Right renal cortex interstitium (tissue), 3 donors: ENCODE measurements at places on chromosomes 6 and 20. TPM values are rescaled to one million over a fixed set of nuclear protein-coding genes. Genes with fewer than 3 reads are reported as not detected.

The ADNP gene
- 138 TPM for polyA plus RNA-seq

- DNase-seq: peak; percentile 60
Observed at GRCh38 chr20:59580146-59580946, 24.0 kb upstream of the PHACTR3 start.

DNA sequence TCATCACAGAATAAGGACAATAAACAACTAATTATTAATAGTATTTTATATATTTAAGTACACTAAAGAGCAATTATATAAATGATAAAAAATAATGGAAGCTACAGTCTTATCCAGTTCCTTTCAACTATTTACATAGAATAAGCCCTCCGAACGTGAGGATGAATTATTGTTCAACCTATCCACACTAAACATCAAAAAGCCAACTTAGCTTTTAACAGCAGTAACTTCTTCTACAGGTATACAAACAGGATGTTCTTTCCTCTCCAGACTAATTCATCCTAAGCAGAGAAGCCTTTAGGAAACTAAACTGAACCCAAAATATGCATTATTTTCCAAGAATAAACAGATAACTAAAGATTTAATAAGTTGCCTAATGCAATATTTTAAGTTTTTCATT lies 2.3 kb downstream of the FKBP5 start:
- DNase-seq: no peak

- no peak for DNase-seq
Observed at GRCh38 chr6:106488494-106489370, 128.2 kb downstream of the CRYBG1 start.

DNA sequence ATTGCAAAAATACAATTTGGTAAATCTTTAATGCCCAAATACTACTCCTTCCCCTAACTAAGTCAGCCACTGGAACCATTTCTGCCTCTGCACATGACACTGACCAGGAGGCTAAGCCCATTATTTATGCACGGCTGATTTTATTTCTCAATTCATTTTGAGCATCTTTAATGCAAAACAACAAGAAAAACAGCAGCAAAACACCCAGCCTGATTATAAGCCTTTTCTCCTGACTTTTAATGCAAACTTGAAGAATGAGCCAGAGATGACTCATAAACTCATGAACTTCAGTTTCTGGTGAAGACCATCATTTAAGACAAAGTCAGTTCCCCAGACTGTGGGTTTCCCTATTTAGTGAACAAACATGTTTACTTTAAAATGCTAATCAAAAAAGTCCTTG lies 51.6 kb downstream of the CYP24A1 start:
- DNase-seq: no peak

GRCh38 chr6:5736016-5736738 lies 270.5 kb downstream of the NRN1 start:
- DNase-seq: no peak

- peak; percentile 90 for DNase-seq
Observed at GRCh38 chr6:37137201-37138090, 32.5 kb upstream of the PIM1 start.

The PXDC1 gene
- 19.3 TPM for polyA plus RNA-seq

DNA sequence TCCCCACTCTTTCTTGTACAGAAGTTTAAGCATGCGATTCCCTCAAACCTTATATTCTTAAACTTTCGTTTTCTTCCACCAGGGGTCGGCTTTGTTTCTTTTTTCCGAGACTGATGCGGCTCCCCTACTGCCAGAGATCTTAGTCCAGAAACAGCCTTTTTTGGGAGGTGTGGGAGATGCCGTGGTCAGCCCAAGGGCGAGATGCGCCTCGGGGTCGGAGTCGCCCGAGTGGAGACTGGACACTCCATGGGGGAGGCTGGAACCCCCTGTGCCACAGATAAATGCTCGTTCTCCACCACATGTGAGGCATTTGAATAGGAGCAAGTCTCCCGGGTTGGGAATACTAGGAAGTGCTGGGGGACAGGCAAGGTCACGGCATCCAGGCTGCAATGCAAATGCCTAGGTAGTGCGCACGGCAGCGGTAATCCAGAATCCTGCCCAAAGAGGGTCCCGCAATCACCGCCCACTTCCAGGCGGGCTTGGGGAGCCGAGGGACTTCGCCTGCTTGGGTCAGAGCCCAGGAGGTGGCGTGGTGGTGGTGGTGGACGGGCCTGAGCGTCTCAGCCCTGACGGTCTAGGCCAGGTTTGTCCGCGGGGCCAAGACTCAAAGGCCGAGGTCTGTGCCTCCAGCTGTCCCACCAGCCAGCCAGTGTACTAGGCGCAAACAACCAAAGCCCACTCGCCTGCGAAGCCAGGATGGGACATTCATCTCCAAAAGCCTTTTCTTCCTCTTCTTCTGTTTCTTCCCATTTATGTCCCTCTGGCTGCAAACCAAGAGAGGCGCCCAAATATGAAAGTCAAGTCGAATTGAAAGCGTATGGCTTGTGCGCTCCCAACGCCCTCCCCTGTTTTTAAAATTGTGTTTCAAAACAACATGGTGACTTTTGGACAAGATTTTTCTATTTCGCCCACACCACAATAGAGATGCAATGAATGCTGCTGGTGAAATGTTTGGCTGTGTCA lies 39.3 kb upstream of the OSTM1 start:
- DNase-seq: no peak

DNA sequence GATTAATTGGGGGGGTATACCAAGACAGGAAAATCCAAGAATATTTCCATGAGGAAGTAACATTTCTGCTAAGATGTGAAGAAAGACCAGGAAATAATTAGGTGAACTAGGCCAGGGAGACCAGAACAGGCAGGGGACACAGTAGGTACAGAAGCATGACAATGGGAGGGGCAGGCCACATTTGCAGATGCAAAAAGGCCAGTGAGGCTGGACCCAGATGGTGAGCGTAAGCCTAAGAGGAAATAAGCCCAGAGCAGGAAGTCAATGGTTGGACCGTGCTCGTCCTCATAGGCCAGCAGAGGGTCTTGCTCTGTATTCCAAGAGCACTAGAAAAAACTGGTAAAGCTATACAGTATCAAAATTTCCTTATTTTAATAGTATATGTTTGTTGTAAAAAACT lies 9.4 kb downstream of the CEP162 start:
- DNase-seq: no peak

DNA sequence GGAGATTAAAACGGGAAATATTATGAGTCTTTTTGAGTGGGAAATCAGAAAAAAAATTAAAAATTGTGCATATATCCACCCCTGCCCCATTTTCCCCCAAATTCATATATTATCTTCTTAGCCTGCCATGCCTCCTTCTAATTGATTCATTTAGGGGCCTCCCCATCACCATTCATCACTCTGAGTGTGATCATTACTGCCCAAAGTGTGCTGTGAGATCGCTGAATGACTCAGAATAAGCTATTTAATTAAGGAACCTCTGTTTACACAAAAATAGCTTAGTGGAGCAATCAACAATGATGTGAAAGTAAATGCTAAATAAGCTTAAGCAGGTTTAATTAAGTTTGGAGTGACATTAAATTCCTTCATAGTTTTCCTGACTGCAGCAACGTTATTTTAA lies 645.5 kb downstream of the GRIK2 start:
- no peak for DNase-seq

The ZNF311 gene
- 8.0 TPM for polyA plus RNA-seq

DNA sequence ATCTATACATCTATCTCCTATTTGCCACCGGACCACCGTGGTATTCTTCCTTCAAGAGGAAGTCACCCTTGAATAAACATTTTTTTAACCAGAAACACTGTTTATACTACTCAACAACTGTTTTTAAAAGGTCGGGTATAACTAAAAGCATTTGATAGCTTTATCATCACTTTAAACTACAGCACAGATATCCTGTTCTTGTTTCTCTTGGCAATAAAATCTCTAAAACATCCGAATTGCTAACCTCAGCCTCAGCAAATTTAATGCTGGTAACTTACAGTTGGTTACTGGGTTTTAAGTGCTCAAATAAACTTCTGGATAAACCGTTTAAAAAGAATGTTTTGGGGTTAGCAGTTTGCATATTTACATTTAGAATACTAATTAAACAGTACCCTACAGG lies 20.4 kb downstream of the ZUP1 start:
- no peak for DNase-seq

The COL19A1 gene
- polyA plus RNA-seq: 3.1 TPM

GRCh38 chr6:10582774-10583508 lies 61.8 kb downstream of the GCNT2 start:
- DNase-seq: no peak

The GTF2H4 gene
- polyA plus RNA-seq: 37.2 TPM

DNA sequence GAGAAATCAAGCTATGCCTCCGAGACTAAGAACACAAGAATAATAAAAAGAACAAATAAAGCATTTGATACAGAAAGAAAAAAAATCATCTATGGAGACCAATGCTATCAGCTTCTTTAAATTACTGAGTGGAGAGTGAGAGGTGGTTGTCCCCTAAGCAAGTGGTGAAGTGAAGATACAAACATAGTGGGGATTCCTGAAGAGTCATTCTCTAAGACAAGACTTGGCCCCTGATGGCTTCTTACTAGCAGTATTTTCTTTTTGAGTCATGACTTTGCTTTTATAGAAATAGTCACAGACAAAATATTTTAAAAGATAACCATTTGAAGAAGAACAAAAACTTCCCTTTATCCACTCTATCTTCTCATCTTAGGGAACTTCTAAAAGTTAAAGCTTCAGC lies 261.4 kb upstream of the PRDM1 start:
- DNase-seq: no peak

GRCh38 chr6:43734294-43734665 lies 35.7 kb upstream of the VEGFA start:
- DNase-seq: no peak

GRCh38 chr6:106334646-106335448 lies 9.3 kb upstream of the ATG5 start:
- peak; percentile 17 for DNase-seq

GRCh38 chr6:157602521-157603295 lies 220.3 kb upstream of the SNX9 start:
- DNase-seq: no peak

The CYP24A1 gene
- 3.7 TPM for polyA plus RNA-seq

- DNase-seq: no peak
Observed at GRCh38 chr6:7680393-7681075, 45.4 kb upstream of the BMP6 start.

The PPIL6 gene
- 21.3 TPM for polyA plus RNA-seq

GRCh38 chr20:16246870-16247269 lies 326.4 kb downstream of the KIF16B start:
- DNase-seq: no peak

- DNase-seq: no peak
Observed at GRCh38 chr6:8175046-8175777, 72.9 kb upstream of the EEF1E1 start.

DNA sequence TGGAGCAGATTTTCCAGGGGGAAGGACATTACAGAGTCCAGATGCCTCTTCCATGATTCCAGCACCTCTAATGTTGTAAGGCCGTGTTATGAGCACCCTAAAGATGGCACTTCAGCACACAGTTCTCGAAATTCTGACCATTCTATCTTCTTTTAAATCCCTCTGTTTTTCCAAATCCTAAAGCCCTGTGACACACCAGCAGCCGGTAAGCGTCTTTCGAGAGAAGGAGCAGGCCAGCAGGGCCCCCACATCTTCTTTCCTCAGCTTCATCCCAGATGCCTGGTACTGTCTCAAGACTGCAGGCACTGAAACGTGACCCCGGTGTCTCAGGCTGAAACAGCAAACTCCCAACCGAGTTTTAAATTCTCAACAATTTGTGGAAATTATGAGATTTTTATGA lies 211.6 kb upstream of the FOXQ1 start:
- no peak for DNase-seq

- no peak for DNase-seq
Observed at GRCh38 chr6:43932259-43933147, 162.5 kb downstream of the VEGFA start.
